Frontal cortex (tissue), 4 donors: ENCODE measurements at places on chromosomes 12 and 14.

GRCh38 chr14:76767681-76768656 lies 6.7 kb downstream of the VASH1 start:
- peak; percentile 68 for DNase-seq

- DNase-seq = no peak
These were observed 17.7 kb downstream of the SBNO1 start for GRCh38 chr12:123346946-123347345.

- no peak for DNase-seq
These were observed 201.3 kb upstream of the OR4E1 start for GRCh38 chr14:21874946-21875345.

- DNase-seq = no peak
These were observed 100.6 kb downstream of the DPF3 start for GRCh38 chr14:72793156-72793939.

- DNase-seq = no peak
These were observed 23.5 kb downstream of the APPL2 start for GRCh38 chr12:105212438-105212837.

DNA sequence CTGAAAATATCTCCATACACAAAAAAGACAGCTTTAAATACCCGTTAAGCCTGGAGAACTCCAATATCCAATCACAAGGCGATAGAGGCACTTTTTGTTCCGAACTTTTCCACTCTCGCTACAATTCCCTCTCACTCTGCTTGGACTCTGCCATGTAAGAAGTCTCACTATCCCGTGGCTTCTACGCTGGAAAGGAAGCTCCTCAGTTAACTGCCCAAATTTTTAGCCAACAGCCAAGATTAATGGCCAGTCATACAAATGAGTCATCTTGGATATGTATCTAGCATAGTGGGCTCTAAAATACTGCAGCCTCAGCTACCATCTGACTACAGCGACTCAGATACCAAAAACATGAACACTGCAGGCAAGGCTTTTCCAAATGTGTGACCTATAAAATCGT lies 45.5 kb upstream of the RERGL start:
- no peak for DNase-seq

GRCh38 chr14:69637503-69638031 lies 26.2 kb downstream of the SUSD6 start:
- no peak for DNase-seq

GRCh38 chr14:67757175-67757574 lies 55.5 kb downstream of the RDH12 start:
- DNase-seq = no peak

GRCh38 chr14:24566318-24566717 lies 9.7 kb downstream of the CTSG start:
- DNase-seq = no peak

- DNase-seq = no peak
These were observed 159.5 kb upstream of the NRXN3 start for GRCh38 chr14:78010688-78011087.

- no peak for DNase-seq
These were observed 328.9 kb upstream of the PRICKLE1 start for GRCh38 chr12:42918443-42918842.

- DNase-seq = no peak
These were observed 428.7 kb downstream of the RERGL start for GRCh38 chr12:17661250-17661649.

DNA sequence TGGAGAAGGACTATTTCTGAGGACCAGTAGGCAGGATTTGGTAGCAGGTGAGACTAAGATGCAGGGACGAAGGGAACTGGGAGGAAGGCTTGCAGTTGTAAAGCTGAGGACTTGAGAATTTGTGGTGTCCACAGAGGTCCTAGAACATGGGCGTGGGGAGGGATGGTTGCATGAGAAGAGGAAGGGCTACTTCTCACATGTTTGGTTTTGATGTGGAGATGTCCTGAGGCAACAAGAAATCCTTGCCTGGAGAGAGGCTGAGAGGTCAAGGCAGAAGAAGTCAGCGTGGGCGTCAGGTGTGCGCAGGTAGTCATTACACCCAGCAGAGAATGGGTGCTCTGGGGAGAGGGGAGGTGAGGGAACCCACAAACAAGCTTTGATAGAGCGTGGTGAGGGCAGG lies 5.7 kb upstream of the RABGGTA start:
- no peak for DNase-seq

GRCh38 chr14:52792097-52792415 lies 649 bp upstream of the GNPNAT1 start:
- DNase-seq = no peak

- DNase-seq = no peak
These were observed 1109.8 kb downstream of the TMTC2 start for GRCh38 chr12:83796531-83796930.

DNA sequence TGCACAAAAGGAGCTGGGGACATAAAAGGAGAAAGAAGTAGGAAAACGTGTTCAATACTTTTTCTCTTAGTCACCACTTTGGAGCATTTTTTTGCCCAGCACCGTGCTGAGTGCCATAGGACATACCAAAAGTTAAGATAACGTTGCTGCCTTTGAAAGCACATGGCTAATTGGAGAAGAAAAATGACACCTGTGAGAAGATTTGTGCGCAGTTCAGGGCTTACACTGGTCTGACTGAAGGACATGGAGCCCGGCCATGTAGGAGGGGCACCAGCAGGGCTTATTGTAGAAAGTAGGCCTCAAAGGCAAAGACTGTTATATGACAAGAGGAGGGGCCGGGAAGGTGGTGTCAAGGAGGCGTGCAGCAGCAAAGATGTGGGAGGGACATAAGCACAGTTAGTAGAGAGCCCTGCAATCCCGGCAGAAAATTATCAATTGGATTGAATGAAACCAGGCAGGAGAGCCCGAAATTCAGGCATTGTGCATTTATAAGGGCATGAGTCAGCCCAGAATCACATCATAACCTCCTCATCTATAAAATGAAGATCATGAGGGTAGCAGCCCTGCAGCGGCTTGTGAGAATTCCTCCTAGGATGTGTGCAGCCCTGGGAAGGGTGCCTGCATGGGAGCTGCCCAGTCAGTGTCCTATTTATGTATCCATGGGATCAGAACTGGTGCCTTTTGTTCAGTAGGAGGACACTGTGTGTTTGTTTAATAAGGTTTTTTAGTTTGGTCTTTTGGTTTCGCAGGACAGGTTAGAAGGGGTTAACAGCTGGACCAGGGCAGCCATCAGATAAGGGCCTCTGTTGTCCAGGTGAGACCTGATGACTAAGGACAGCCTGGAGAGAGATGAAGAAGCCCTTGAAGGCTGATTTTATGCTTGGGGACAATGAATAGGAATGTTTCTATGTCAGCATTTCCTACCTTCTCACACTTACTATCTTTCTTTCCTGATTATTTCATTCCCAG lies 122.4 kb downstream of the GPR135 start:
- no peak for DNase-seq

- peak; percentile 61 for DNase-seq
These were observed 2.0 kb upstream of the ART4 start for GRCh38 chr12:14845350-14845750.

GRCh38 chr12:25263594-25263993 lies 12.9 kb upstream of the KRAS start:
- no peak for DNase-seq

DNA sequence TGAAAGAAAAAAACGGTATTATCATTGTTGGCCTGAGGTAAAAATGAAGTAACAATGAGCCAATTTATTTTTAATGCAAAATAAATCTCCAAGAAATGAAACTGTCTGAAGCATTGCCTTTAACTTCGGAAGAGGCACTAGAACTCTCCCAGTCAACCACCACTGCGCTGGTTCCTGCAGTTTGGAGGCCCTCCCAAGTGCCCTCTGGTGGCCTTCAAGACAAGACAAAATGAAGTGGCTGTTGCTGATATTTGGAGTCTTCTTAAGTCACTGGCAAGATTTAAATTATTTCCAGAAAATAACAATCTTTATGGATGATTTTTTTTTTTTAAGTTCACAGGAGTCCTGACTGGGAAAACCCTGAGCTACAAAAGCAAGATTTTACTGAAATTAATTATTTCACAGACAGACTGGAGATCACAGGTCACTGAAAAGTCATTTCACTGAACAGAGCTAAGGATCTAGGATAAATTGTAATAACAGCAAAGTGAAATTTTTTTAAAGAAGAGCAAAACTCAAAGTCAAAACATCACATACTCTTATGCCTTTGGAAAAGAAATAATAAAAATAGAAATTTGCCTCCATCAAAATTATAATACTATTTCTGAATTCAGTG lies 58.2 kb downstream of the DICER1 start:
- no peak for DNase-seq

DNA sequence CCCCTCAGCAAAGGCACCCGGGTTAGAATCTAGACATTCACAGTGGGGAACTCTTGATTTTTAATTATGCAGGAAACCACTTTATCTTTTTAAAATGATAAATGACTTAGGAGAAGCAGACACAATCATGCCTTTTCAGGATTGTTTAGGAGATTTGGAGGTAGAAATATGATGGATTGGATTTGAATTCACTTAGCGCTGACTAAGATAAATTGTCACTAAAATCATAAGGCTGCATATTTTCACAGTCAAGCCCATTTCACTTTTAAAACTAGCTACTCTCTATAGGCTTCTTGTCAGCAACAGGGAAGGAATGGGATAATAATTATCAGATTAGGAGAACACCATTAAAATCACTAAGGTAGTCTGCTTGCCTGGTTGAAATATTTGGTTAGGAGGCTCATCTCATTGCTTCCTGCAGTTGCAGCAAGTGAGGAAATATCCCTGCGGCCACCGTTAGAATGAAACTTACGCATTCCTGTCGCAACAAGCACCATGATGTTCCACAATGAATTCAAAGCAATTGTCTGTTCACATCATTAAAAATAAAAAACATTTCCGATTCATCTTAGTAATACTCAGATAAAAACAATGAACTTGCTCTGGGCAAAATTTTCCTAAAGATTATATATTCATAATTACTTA lies 31.9 kb downstream of the DACT1 start:
- DNase-seq = no peak

DNA sequence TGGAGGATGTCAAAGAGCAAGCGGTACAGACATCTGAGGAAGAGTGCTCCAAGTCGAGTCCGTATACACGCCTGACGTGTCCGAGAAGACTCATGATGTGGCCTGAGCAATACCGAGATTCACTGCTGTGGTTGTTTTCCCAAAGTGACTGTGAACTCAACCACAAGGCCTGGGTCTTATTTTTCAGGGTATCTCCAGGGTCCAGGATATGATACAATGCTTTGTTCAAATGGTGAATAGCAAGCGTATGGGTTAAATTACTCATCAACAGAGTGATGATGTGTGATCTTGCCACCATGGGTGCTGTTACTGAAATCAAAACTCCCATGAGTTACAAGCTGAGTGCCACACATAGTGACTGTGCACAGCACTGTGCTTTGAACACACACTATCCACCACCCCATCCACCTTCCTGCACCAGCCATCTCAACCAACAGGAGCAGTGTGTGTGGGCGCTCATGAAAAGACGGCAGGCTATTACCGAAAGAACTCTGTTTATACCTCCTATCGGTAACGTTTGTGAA lies 109.6 kb downstream of the BCAT1 start:
- no peak for DNase-seq

DNA sequence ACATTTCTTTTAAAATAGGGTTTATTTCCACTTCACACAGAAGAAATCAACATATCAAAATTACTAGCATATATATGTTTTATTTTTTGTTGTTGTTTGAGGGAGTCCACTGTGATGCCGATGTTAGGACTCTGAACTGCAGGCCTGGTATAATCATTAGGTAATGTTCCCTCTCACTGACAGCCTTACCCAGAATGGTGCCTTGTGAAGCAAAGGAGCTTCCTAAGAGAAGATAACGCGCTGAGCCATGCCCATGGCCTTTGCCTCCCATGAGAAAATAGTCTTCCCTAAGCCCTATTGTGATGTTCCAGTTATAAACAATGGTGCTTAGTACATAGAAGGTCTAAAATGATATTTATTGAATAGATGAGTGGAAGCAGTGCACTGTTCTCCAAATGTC lies 12.0 kb downstream of the GNG2 start:
- DNase-seq = no peak

- DNase-seq = peak; percentile 55
These were observed 57.1 kb downstream of the ATG14 start for GRCh38 chr14:55354500-55354899.

DNA sequence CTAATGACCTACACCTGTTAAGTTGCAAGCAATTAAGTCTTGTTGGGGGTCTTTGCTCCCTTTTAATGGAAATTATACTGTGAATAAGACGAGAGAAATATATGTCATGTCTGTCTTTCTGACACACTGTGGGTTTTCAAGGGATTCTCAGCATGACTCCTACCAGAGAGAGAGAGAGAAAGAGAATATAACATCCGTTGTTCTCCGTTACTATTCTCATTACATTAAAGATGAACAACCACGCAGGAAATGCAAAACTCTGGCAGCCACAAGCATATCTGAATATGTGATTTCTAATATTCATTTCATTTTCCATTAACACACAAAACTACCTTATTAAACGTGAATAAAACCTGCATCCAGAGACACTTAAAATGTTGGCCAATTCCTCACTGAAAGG lies 67.3 kb upstream of the EGLN3 start:
- no peak for DNase-seq

- no peak for DNase-seq
These were observed 30.3 kb upstream of the IFNG start for GRCh38 chr12:68189821-68190242.

DNA sequence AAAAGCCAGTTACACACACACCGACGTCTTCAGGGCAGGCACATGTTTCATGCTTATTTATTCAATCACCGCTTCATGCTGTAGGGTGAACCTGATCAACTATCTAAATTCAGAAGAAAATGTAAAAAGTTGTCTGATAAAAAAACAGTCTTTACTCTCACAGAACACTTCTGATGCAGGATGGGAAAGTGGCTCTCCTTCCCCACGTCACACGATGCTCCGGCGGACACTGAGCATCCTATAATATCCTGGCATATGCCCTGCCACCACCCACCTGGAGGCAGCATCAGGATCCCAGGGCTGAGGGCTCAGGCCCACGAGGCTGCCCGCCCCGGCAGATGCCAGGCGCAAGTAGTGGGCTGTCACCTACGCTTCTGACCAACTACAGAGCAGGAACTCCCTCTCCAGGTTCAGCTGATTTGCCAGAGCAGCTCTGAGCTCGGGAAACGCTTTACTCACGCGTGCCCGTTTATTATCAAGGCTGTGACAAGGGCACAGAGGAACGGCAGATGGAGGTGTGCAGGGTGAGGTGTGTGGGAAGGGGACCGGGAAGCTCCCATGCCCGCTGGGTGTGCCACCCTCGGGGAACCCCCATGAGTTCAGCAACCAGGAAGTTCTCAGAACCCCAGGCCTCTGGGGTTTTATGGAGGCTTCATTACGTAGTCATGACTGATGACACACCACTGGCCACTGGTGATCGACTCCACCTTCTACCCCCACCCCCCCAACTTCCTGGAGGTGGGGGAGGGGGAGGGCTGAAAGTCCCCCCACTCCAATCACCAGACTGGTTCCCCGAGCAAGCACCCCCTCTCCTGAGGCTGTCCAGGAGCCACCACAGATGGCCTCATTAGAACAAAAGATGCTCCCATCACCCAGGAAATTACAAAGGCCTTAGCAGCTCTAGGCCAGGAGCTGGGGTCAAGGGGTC lies 32.1 kb downstream of the SLC15A4 start:
- peak; percentile 43 for DNase-seq
